Naive thymus-derived CD8-positive, alpha-beta T cell (primary cell): ENCODE measurements at places on chromosomes 12 and 14. TPM values are rescaled to one million over a fixed set of nuclear protein-coding genes. Genes with fewer than 3 reads are reported as not detected.

RASSF9 gene
- not detected for total RNA-seq

KCNC2 gene
- total RNA-seq, result not detected

CNTN1 gene
- total RNA-seq, result not detected

SLC5A8 gene
- not detected for total RNA-seq

LGR5 gene
- not detected for total RNA-seq
